ENCODE measurements at places on chromosomes 7 and 10.
A peak's percentile ranks its signal among the peaks of the same experiment; 100 is the strongest.

DNA sequence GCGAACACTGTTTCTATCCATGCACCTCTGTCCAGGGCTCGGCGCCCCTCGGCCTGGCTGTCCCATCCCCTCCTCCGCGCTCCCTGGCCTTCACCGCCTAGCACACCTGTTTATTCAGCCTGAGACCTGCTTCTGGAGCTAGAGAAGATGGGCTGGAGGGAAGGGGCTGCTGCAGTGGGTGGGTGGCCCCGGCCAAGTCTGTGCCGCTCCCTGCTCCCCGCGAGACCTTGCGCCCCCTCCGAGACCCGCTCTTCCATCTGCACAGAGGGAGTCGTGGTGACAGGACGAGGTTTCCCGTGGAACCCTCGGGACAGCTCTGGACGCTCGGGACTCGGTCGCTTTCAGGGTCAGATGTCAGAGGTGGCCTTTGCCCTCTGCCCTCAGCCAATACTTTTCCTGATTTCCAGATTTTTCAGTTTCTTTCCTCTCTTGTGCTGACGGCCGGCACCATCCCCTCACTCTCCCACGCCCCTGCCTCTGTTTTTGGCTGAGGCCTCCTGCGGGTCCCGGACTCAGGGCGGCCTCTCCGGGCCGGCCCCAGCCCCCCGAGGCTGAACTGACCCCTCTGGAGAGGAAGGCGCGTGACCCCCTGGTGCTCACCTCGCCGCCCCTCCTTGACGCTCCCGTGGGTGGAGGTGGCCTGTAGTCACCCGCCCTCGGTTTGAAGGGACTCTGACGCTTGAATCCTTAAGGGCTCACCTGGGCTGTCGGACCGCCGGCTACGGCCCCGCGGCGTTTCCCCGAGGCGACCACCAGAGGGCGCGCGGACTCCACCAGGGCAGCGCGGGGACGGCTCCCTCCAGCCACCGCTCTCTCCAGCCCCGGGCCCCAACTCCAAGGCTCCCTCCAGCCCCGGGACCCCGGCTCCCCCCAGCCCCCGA lies 15.6 kb downstream of the SHH start:
- H3K27me3 ChIP-seq: peaks cover 28% of the 10 kb centered on the region
- no peaks in the 10 kb centered on the region for H3K4me1 ChIP-seq
- no peak for DNase-seq
- H3K27ac ChIP-seq: no peak overlapping the region
- H3K36me3 ChIP-seq: no peaks in the 10 kb centered on the region
- no peak overlapping the region for H3K4me3 ChIP-seq

GRCh38 chr10:12947741-12948140 lies 53.8 kb downstream of the CCDC3 start:
- DNase-seq: no peak
- H3K36me3 ChIP-seq: no peaks in the 10 kb centered on the region
- no peak overlapping the region for H3K27ac ChIP-seq
- no peak overlapping the region for H3K4me3 ChIP-seq
- no peaks in the 10 kb centered on the region for H3K4me1 ChIP-seq
- H3K27me3 ChIP-seq: no peaks in the 10 kb centered on the region

DNA sequence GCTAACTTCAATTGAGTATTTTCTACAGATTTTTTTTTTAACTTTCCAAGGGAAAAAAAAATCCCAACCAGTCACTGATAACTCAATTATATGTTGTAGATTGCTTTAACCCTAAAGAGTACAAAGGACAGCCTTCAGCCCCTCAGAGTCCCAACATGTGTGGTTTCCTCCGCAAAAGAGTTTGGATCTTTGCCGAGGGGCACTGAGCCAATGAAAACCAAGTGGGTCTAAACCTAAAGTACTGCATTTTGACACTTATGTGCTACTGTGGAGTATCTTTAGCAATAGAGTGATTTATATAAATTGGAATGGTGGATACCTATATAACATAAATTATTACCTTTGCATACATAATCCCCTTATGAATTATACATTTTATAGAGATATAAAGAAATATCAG lies 91.5 kb downstream of the SEMA3D start:
- H3K27ac ChIP-seq: no peak overlapping the region
- H3K4me1 ChIP-seq: peaks cover 2% of the 10 kb centered on the region
- no peaks in the 10 kb centered on the region for H3K27me3 ChIP-seq
- DNase-seq: no peak
- H3K36me3 ChIP-seq: no peaks in the 10 kb centered on the region

DNA sequence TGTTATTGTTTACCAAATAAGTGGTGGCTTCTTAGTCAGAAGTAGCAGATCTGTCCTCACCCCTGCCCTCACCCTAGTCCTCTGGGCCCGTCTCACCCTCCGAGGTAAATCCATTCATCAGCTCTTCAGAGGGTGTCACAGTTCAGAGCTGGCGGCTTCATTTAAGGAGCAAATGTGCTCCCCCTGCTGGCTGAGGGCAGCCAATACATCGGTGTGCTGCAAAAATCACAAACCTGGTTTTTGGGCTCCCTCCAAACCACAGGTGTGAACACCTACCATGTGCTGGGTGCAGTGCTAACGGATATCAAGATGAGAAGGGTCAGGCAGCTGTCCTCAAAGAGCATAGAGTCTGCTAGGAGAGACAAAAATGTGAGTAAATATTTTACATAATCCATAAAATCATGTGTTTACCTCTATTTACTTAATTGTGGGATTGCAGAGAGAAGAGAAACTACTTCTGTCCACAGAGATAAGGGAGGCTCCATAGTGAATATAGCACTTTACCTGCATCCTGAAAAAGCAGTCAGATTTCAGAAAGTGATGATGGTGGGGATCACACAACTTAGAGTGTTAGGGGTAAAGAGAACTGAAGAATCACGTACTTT lies 15.5 kb upstream of the CRTAC1 start:
- H3K27me3 ChIP-seq: peaks cover 18% of the 10 kb centered on the region
- no peak overlapping the region for H3K4me3 ChIP-seq
- H3K27ac ChIP-seq: no peak overlapping the region
- no peaks in the 10 kb centered on the region for H3K4me1 ChIP-seq

GRCh38 chr10:109166935-109167334 lies 756.4 kb downstream of the XPNPEP1 start:
- no peaks in the 10 kb centered on the region for H3K36me3 ChIP-seq
- H3K27me3 ChIP-seq: no peaks in the 10 kb centered on the region
- H3K4me1 ChIP-seq: no peaks in the 10 kb centered on the region
- DNase-seq: no peak

DNA sequence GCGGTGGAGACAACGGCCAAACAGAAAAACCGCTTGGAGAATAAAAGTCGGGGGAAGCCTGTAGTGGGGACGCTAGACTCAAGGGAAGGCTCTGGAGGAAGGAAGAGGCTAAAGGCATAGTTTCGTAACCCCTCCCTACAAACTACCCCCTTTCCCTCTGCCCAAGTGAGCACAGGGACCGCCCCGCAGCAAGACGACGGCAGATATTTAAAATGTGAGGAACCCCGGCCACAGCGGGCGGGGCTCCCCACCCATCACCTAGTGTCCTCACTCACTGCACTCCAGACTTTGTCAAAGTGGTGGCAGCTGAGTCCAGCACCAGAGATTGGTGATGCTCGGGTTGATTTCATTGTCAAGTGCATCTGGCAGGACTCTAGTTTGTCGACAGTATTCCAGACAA lies 69.1 kb downstream of the PRKAG2 start:
- no peaks in the 10 kb centered on the region for H3K36me3 ChIP-seq
- H3K4me3 ChIP-seq: no peak overlapping the region

GRCh38 chr10:125152450-125153368 lies 7.7 kb downstream of the CTBP2 start:
- H3K27me3 ChIP-seq: no peaks in the 10 kb centered on the region
- H3K4me1 ChIP-seq: peaks cover 80% of the 10 kb centered on the region
- H3K36me3 ChIP-seq: peaks cover 2% of the 10 kb centered on the region
- H3K27ac ChIP-seq: no peak overlapping the region
- no peak overlapping the region for H3K4me3 ChIP-seq

DNA sequence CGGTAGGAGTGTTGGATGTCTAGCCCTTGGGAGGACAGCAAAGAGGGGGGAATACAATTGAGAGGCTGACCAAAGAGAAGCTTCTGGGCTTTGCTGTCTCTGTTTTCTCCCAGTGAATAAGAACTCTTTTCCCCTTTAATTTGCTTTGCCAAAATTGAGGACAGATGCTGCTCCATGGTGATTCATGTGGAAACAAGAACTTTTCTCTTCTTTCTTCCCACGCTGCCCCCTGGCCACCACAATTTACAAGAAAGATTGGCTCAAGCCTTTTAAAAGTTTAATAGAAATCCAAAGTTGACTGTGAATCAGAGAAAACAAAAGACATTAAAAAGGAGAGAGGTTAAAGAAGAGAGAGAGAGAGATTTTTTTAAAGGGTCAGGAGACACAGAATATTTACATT lies 49.0 kb downstream of the PRR15 start:
- H3K27ac ChIP-seq: no peak overlapping the region
- no peak overlapping the region for H3K4me3 ChIP-seq
- no peaks in the 10 kb centered on the region for H3K36me3 ChIP-seq
- H3K27me3 ChIP-seq: no peaks in the 10 kb centered on the region

DNA sequence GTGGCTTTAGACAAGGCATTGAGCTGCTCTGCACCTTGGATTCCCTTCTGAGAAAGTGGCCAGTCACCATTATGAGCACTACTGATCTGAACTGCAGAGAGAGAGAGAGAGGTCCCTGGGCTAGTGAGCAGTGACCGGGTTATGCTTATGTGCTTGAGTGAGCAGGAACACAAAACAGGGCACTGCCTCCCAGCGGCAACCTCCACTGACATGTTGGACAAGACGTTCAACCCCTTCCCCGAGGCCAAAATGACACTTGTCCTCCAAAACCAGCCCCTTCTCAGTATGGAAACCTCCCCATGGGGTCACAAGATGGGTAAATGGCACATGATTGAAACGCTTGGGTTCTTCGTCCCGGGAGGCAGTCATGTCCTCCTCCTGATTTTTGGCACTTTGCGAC lies 339.4 kb upstream of the ZMIZ1 start:
- H3K4me3 ChIP-seq: no peak overlapping the region
- H3K27me3 ChIP-seq: peaks cover 52% of the 10 kb centered on the region
- no peak for DNase-seq
- no peak overlapping the region for H3K27ac ChIP-seq
- no peaks in the 10 kb centered on the region for H3K36me3 ChIP-seq

- no peak overlapping the region for H3K4me3 ChIP-seq
- no peaks in the 10 kb centered on the region for H3K27me3 ChIP-seq
- no peaks in the 10 kb centered on the region for H3K4me1 ChIP-seq
- H3K36me3 ChIP-seq: no peaks in the 10 kb centered on the region
- H3K27ac ChIP-seq: no peak overlapping the region
- no peak for DNase-seq
Observed at GRCh38 chr7:156503196-156503595, 137.4 kb upstream of the RNF32 start.

DNA sequence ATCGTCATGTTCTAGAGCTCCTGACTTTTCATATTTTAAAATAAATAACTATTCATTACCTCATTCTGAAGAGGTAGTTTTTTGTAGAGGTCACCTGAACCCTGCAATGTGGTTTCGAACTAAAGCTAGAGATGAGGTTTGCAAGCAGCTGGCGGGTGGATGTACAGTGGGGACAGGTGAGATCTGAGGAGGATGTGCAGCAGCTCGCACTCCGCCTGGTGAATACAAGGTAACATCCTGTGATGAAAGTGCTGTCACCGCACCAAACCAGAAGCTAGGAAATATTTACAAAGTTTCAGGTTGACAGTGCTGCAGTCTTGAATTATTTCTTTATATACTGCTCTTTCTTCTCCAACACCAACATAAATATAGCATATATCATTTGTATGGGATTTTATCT lies 26.5 kb downstream of the NDUFB2 start:
- peaks cover 6% of the 10 kb centered on the region for H3K36me3 ChIP-seq
- no peak overlapping the region for H3K27ac ChIP-seq
- H3K4me1 ChIP-seq: peaks cover 3% of the 10 kb centered on the region
- H3K27me3 ChIP-seq: no peaks in the 10 kb centered on the region
- no peak overlapping the region for H3K4me3 ChIP-seq

GRCh38 chr7:99404235-99404976 lies 4.0 kb downstream of the PDAP1 start:
- no peak overlapping the region for H3K4me3 ChIP-seq
- H3K27me3 ChIP-seq: no peaks in the 10 kb centered on the region
- peaks cover 22% of the 10 kb centered on the region for H3K36me3 ChIP-seq
- H3K4me1 ChIP-seq: peaks cover 12% of the 10 kb centered on the region
- peak; percentile 16 for DNase-seq

- no peaks in the 10 kb centered on the region for H3K27me3 ChIP-seq
- DNase-seq: no peak
- no peaks in the 10 kb centered on the region for H3K36me3 ChIP-seq
Observed at GRCh38 chr7:152872745-152873118, 113.2 kb downstream of the ACTR3B start.

DNA sequence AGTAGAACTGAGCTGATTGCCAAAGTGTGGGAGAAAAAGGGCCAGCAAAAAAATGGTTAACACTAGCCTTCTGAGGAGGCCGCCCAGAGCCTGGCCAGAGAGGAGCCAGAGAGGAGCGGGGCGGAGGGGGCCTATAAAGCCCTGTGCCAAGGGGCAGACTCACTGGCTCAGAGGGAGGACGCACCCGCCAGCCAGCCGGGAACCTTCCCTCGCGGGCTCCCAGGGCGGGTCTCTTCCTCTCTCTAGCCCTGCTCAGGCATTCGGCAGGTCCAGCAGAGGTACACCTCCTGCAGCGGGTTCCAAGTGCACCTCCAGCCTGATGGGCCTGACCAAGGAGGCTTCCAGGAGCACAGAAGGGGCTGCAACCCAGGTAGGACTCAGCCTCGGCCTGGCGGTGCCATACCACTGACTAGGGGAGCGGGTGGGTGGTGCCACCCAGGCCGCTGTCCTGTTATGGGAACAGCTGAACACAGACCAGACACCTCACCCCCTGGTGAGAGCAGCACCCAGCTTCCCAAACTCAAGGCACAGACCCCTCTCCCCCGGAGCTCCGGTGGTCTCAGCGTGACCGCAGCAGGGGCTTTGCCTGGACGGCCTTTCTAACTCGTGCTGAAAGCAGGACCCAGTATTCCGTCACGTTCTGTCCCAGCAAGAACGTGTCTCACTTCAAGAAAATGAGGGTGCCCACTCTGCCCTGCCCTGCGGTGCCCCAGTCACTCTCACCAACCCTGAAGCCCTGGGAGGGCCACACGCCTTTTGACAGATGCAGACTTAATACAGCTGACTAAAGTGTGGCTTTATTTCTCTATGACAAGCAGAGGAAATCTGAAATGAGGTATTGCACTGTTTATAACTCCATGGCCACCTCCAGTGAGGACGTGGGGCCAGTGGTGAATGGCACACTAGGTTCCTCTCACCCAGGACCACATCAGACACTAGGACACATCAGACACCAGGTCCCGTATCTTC lies at the start of gene GPER1:
TSS of gene GPER1 (plus strand) at position 162 of the 969 bp plus-strand sequence. CDS start 3,616 bp downstream, outside the sequence.
- H3K27ac ChIP-seq: peak within 1 kb of the TSS; percentile 70
- no peaks in the 10 kb centered on the region for H3K27me3 ChIP-seq
- no peaks in the 10 kb centered on the region for H3K36me3 ChIP-seq
- DNase-seq: no peak
